ENCODE measurements at places on chromosomes 1 and 21.
A peak's percentile ranks its signal among the peaks of the same experiment; 100 is the strongest.

GRCh38 chr1:64766429-64766828, 21.6 kb downstream of the RAVER2 start:
- no peak for DNase-seq

- DNase-seq, result no peak
Measured at GRCh38 chr21:42413500-42413899, 9.8 kb downstream of the UBASH3A start.

DNA sequence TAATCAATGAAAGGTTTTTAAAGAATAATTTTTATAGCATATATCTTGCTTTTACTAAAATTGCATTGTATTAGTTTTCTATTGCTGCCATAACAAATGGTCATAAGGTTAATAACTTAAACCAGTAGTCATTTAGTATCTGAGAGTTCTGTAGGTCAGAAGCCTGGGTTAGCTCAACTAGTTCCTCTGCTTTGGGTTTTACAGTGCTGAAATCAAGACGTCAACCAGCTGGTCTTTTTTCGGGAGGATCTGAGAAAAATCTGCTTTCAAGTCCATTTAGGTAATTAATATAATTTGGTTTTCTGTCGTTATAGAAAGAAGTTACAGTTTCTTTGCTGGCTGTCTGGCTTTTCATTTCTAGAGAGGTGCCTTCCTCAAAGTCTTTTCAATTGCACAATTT, 577.7 kb downstream of the MRPL39 start:
- no peak for DNase-seq

DNA sequence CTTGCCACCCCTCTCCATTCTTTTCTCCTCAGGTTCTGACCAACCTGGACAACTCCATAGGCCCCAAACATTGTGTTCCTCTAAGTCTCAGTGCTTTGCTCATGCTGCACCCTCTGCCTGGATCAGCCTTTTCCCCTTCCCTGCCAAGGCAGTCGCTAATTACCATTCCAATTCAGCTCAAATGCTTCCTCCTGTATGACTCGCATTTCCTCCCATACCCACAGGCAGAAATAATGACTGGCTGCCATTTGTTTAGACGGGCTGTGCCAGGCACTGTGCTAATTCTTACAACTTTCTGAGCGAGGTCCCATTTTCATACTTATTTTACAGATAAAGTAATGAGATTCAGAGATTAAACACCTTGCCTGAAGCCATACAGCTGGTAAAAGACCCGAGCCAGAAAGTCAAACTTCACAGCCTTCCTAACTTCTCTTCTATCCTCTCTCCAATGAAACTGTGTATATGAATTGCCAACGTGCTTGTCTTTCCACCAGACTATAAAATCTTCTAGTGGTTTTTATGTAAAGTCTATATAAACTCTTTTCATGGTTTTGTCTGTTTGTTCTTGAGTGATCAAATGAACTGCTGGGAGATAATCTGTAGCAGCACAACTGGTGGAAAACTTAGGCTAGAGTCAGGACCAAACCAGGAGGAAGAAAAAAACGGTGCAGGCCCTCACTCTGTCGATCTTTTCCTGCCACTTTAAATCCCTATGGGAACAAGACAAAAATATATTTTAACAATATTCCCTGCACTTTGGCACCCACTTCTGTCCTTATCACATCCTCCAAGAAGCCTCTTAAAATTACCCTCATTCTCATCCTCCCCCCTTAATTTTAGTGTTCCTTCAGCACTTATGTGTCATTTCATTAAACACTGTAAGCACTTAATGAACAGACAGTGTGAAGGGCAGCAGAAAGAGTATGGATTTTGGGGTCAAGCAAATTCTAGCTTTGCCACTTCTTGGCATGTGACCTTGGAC, 33.7 kb downstream of the RAB3B start:
- peak; percentile 50 for DNase-seq

GRCh38 chr1:175195281-175195680, 2.7 kb upstream of the KIAA0040 start:
- no peak for DNase-seq

GRCh38 chr1:214116258-214116657, 128.5 kb downstream of the PROX1 start:
- DNase-seq, result no peak

GRCh38 chr1:191572479-191572878, 585.8 kb upstream of the RGS18 start:
- DNase-seq, result no peak

- no peak for DNase-seq
Measured at GRCh38 chr1:184082541-184083415, 31.2 kb downstream of the TSEN15 start.

GRCh38 chr1:197770243-197770642, 5.0 kb downstream of the DENND1B start:
- no peak for DNase-seq

DNA sequence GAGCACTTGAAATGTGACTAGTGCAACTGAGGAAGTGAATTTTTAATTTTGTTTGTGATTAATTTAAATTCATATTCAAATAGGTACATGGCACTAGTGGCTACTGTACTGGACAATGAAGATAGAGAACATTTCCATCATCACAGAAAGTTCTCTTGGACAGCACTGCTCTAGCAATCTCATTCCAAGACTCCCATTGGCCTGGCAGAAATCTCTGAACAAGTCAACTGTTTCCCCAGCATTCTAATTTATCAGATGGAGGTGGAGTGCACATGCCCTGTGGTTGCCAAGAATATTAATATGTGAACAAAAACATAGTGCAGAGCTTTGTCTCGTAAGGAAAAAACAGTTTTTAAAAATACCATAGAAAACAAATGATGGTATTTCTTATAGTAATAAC, 81.3 kb downstream of the CLIC4 start:
- DNase-seq, result no peak

GRCh38 chr21:24868117-24868516, 739.2 kb downstream of the MRPL39 start:
- DNase-seq, result no peak

DNA sequence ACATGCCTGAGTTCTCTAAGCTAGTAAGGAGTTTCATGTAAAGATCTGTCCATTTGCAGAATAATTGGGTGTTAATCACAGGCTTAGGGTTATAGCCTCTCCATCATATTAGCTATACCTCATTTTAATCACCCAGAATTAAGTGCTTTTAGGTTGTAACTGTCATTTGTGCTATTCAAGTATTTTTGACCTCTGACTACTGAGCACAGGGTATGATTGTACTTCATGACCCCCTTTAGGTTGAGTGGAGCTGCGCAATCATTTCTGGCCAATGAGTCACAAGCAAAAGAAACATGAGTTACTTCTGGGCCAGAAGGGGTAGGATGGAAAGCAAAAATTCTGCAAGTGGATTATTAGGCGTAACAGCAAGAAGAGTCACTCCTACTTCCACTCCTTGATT, 8.4 kb upstream of the SNX7 start:
- no peak for DNase-seq

- peak; percentile 30 for DNase-seq
Measured at GRCh38 chr1:76854255-76854654, 13.0 kb upstream of the ST6GALNAC5 start.

GRCh38 chr1:193937308-193937707, 750.9 kb upstream of the B3GALT2 start:
- peak; percentile 6 for DNase-seq

DNA sequence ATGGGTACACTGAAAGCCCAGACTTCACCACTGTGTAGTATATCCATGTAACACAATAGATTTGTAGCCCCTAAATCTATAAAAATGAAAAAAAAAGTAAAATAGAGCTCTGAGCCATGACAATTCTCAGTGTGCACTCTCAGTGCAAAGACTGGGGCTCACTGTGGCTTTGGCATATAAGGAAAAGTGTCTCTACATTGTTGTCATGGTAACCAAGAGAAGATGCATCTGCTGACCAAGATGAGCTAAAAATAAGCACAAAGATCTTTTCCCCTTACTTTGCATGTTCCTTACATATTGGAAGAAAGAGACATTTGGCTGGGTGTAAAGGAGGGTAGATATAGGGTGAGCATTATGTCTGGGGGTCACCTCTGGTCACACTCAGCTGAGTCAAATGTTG, 12.0 kb downstream of the PGLYRP4 start:
- no peak for DNase-seq

GRCh38 chr21:44929242-44929798, 8.6 kb upstream of the ITGB2 start:
- DNase-seq, result no peak

DNA sequence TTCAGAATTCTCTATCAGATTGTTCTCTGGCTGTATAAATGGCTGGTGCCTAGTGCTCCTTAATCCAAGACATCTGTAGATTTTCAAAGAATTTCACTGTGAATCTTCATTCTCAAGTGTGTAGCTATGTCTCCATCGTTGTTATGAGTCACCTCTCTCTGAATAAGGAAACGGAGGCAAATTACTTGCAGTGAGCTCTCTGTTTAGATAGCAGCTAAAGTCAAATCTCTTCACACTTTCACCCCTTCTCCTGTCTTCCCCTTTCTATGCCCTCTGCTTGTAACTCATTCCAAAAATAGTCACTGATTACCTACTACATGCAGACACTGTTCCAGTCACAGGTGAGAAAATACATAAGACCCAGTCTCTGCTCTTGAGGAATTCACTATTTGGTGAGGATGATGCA, 39.7 kb downstream of the CHML start:
- DNase-seq, result no peak

DNA sequence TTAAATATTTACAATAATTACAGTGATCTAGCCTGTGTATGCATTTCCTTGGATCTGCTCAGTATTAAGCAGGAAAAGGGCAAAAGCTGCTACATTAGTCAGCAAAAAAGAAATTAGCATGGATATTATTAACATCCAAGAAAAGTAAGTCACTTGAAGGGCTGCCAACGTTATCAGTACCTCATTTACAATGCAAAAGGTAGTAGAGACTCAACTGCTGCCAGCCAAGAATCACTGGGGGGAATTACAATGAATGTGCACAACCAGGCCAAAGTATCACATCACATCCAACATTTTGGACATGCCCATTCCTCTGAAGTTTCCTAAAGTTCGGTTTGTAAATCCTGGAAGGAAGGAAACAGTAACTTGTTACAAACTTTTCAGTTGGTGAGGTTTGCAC, 1.9 kb downstream of the CNN3 start:
- DNase-seq, result no peak

All from mesendoderm (in vitro differentiated cells).